ENCODE measurements at places on chromosomes 16 and 17.
A peak's percentile ranks its signal among the peaks of the same experiment; 100 is the strongest.

- no peak for DNase-seq
Observed at GRCh38 chr17:73103641-73104335, 11.3 kb upstream of the SLC39A11 start.

GRCh38 chr16:55052741-55053415, 122.2 kb downstream of the IRX5 start:
- no peak for DNase-seq

GRCh38 chr16:4578961-4579530, 22.9 kb downstream of the C16orf96 start:
- DNase-seq, result no peak

DNA sequence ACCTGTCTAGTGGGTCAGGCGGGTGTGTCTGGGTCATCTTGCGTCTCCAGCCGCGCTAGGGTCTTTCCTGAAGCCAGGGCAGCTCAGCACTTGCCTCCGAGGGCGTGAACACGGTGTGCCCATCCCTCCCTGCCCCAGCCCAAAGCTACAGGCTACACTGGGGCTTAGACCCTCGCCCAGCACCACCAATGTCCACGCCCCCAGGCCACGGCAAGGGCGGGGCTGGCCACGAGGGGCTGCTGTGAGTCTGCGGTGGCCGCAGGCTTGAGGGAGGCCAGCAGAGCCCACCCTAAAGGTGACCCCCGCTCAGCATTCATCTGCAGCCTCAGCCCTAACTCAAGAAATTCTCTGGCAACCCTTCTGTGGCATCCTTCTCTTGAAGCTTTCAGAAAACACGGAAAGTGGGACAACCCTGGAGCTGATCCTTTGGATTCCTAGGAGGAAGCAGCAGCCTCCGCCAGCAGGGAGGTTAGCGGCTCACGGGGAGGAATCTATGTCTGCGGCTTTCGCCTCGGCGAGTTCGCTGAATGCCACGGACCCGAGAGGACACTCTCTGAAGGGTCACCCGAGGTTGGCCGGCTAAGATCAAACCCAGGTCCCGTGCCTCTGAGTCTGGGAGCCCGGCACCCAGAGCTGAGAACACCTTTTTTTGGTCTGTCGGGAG, 41.7 kb downstream of the TIMM22 start:
- no peak for DNase-seq

DNA sequence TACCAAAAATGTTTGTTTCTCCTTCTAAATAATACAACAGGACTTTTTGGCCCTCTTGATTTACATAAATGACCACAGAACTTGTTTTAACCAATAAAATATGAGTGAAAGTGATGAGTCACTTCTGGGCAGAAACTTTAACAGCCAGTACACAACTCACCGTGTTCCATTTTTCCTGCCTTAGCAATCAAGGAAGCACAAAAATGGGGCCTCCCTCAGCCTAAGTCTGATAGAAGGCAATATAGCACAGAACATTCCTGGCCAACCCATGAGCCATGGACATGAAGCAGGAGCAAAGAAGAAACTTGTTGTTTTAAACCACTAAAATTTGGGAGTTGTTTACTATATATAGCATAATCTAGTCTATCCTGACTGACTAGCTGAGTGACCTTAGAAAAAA, 61.1 kb upstream of the MTMR4 start:
- no peak for DNase-seq

- DNase-seq, result no peak
Observed at GRCh38 chr16:15721018-15721417, 71.0 kb downstream of the NDE1 start.

- DNase-seq, result no peak
Observed at GRCh38 chr16:83946154-83946780, 6.8 kb upstream of the OSGIN1 start.

DNA sequence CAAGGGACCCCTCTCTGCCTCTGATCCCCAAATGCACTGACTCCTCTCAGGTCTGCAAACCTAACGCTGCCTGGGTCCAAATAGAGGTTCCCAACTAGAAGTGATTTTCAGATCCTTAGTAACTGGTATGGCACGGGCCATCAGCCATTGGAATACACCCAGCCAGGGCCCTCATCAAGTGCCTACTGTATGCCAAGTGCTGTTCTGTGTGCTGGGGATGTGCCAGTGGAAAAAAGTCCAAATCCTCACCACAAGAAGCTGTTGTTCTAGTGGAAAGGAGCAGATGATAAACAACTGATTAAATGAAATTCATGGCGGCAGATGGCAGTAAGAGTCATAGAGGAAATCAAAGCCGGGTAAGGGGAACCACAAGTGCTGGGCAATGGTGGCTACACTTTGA, 57.2 kb upstream of the MED9 start:
- DNase-seq, result no peak

GRCh38 chr17:56679115-56679776, 85.7 kb downstream of the NOG start:
- peak; percentile 20 for DNase-seq

DNA sequence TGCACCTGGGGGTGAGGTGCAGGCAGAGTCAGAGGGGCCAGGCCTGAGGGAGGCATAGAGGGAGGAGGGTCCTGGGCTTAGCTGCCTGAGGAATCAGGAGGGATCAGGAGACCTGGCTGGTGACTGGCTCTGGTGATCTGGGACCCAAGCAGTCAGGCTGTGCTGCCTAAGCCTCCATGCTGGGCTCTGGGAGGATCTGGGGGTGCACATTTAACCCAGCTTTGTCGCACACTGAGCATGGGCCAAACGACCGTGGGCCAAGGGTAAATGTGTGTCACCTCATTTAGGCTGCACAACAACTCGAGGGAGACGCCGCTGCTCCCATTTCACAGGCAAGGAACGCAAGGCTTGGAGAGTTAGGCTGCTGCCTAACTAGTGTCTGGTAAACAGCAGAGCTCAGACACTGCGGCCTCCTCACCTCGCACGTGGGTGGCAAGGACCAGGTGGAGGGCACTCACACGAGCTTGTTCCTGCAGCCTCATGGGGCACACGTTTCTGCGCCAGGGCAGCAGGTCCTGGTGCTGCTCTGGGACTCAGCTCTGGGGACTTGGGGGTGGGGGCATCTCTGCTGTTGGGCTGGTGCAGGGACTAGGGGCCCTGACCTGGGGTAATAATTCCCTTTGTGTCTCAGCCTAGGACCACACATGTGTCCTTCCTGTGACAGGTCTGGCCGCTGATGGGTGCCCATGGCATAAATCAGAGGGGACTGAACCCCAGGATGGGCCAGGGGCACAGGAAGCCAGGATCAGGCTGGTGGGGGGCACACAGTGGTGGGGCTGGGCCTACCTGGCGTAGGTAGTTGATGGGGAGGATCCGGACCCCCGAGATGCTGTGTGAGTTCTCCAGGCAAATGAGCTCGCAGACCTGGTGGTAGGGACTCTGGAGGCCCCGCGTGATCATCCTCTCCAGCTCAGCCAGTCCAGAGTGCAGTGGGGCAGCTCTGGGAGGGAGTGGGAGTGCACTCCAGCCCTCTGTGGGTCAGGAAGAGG, 18.7 kb downstream of the TMEM235 start:
- no peak for DNase-seq

DNA sequence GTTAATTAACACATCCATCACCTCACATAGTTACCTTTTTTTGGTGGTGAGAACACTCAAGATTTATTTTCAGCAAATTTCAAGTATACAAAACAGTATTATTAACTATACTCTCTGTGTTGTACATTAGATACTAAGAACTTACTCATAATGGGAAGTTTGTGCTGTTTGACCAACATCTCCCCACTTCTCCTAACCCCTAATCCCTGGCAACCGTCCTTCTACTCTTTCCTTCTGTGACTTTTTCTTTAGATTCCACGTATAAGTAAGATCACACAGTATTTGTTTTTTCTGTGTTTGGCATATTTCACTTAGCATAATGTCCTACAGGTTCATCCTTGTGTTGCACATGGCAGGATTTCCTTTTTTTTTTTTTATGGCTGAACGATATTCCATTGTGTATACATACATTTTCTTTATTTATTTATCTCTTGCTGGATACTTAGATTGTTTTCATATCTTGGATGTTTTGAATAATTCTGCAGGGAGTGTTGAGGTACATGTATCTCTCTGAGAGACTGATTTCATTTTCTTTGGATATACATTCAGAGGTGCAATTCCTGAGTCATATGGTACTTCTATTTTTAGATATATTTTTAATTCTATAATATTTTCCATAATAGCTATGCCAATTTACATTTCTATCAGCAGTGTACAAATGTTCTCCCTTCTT, 19.0 kb downstream of the PPM1D start:
- no peak for DNase-seq

DNA sequence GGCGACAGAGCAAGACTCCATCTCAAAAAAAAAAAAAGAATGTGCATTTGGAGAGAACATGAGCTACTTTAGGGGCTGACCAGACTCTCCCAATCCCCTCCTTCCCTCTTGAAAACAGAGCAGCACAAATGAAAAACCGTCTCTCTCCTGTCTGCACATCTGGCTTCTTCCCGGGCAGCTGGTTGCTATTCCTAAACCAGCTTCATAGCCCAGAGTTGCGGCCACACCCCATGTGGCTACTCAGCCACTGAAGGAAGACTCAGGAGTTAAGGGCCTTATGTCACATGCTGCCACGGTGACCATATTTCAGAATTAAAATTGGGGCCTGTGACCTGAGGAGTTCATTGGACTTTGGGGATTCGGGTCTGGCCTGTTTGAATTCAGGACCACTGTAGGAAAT, 48.3 kb downstream of the KATNIP start:
- DNase-seq, result no peak

- DNase-seq, result no peak
Observed at GRCh38 chr17:50279181-50279526, 4.9 kb downstream of the TMEM92 start.

DNA sequence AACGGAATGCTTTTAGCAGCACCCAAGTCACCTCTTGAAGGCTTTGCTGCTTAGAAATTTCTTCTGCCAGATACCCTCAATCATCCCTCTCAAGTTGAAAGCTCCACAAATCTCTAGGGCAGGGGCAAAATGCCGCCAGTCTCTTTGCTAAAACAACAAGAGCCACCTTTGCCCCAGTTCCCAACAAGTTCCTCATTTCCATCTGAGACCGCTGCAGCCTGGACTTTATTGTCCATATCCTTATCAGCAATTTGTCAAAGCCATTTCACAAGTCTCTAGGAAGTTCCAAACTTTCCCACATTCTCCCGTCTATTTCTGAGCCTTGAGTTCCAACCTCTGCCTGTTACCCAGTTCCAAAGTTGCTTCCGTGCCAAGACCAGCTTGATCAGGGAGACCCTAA, 27.4 kb downstream of the TMC6 start:
- DNase-seq, result no peak

DNA sequence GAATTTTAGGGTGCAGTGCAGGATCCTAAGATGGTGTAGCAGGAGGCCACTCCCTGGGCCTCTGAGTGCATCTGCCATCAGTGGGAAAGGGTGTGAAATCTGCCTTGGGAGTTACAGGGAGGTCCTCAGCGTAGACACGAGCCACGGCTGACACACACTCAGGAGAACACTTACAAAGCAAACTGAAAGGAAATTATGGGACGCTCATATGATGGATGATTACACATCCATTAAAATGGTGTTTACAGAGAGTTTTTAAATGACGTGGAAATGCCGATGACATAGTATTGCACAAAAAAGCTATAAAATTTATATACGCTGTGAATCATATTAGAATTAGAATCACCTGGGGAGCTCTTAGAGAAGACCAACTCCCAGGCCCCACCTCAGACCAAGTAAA, 175.2 kb downstream of the CCDC182 start:
- no peak for DNase-seq

DNA sequence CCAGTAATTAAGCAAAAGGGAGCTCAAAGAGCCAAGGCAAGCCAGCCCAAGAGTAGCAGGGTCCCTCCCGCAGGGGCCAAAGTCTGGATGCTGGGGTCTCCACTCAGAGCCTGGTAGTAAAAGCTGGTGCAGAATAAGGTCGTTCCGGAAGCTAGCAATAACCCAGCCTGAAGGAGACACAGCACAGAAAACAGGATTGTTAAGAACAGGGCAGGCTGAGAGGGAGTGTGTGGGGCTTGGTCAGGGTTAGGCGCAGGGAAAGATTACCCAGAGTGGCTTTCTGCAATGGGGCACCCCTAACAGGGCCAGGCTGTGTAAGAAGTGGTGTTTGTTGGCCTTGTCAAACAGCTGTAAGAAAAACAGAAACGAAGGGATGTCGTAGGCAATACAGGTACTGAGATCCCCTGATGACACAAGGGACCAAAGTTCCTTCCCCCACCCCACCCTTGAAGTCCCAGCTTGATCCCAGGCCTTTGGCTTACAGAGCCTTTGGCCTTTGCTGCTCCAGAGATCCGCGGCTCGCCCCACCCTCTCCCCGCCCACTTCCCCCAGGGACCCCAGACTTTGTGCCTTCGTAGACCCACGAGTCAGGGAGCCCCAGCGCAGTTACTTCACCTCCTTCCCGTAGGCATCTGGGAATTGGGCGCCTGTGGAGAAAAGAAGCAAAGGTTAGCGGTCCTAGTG, 712 bp downstream of the TMEM256 start:
- DNase-seq, result peak; percentile 21

DNA sequence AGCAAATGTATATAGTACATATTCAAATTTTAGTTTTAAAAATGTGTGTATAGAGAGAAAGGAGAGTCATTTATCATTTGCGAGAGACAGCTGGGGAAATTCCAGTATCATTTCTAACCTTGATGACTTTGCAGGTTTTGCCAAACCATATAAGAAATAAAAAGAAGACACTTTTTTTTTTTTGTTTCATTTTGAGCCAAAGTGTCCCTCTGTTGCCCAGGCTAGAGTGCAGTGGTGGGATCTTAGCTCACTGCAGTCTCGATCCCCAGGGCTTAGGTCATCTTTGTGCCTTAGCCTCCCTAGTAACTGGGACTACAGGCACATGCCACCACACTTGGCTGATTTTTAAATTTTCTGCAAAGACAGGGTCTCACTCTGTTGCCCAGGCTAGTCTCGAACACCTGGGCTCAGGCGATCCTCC, 38.4 kb upstream of the VWA3A start:
- no peak for DNase-seq

GRCh38 chr16:70250748-70251628, 752 bp downstream of the EXOSC6 start:
- DNase-seq, result peak; percentile 36

GRCh38 chr17:77382356-77382911, 241.7 kb downstream of the SEC14L1 start:
- DNase-seq, result peak; percentile 70

- peak; percentile 66 for DNase-seq
Observed at GRCh38 chr17:7307686-7308624, 527 bp downstream of the EIF5A start.

DNA sequence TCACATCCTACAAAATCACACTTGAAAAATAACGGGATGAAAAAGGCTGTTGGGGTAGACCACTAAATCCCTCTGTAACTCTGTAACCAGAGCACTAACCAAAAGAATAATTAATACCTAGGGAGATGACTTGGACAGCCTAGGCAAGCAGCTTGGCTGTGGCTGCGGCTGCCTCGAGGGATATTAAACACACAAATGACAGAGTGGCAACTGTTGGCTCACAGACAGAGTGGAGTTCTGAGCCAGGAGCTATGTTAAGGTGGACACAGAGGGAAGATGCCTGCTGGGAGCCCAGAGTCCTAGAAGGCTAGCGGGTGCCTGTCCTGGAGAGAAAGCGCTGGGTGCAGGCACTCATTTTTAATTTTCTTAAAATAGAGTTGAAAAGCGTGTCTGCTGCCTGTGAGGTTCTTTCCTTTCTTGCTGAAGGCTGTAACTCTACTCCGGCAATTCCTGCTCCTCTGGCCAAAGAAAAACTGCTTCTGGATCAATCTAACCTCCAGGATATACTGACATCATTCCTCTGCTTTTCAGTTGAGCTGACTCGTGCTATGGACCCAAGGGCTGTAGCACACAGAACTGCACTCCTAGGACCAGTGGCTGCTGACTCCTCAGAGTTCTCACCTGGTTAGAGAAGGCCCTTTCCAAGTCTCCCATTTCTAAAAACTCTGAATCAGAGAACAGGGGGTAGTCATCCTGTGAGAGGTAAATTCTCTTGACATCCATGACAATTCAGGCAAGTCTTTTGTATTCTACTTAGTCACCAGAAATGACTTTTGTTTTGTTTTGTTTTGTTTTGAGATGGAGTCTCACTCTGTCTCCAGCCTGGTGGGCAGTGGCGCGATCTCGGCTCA, 147.9 kb downstream of the STX8 start:
- DNase-seq, result no peak
